Ureter (tissue), 1 donor: ENCODE measurements at places on chromosomes 5 and 9. TPM values are rescaled to one million over a fixed set of nuclear protein-coding genes. Genes with fewer than 3 reads are reported as not detected.

GRCh38 chr5:96112123-96112670 lies 150.5 kb upstream of the ELL2 start:
- no peak for DNase-seq

GRCh38 chr5:113050721-113051382 lies 74.3 kb downstream of the DCP2 start:
- no peak for DNase-seq

DNA sequence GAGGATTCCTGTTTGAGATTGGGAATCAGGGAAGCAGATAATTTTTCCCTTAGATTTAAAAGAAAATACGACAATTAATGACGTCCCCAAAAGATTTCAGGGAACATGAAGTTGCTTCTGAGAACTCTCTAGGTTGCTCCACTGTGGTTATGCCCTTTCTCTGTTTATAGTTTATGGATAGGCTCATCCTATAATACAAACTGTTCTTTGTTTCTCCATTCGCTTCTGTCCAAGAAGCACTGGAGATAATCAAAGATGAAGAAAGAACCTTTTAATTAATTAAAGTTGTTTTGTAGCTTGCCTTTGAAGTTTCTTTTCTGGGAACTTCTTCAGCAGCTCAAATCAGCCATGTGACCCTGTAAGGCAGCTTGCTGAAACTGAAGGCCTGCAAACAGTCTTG lies 87.5 kb downstream of the CHSY3 start:
- no peak for DNase-seq

DNA sequence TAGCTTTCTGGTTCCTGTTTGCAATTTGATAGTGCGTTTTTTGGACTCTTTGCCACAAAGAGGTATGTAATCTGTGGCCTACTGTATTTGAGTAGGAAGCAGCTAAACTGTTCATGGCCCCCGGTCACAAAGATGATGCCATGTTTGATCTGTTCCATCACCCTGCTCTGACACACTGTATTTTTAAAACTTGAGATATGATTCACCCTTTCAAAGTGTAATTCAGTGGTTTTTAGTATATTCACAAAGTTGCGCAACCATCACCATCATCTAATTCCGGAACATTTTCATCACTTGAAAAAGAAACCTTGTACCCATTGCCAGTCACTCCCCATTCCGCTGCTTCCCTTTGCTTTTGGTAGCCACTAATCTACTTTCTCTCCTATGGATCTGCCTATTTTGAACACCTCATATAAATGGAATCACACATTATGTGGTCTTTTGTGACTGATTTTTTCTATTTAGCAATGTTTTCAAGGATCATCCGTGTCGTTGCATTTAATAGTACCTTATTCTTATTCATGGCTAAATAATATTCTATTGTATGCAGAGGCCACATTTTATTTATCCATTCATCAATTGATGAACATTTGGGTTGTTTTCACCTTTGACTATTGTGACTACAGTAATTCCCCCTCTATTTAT lies 141.6 kb downstream of the NR3C1 start:
- no peak for DNase-seq

DNA sequence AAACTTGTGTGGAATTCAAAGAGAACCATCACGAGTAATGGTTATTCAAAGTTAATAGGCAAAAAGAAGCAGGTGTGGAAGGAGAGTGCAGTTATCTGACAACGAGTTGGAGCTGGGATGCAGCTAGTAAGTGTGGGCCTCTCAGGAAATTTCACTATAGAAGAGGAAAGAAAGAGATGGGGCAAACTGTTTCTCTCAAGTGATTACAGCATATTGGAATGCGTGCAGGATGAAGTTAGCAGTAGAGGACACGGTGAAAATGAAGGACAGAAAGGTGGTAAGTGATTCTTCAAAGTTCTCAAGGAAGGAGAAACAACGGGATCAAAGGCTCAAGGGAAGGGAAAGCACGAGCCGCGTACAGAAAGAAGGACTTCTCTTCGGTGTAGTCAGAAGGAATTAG lies 84.0 kb downstream of the ADAMTS12 start:
- no peak for DNase-seq

- DNase-seq = no peak
Measured at GRCh38 chr5:10123254-10123989, 126.3 kb downstream of the ATPSCKMT start.

GRCh38 chr9:21210311-21210710 lies 3.4 kb upstream of the IFNA10 start:
- DNase-seq = no peak

- DNase-seq = no peak
Measured at GRCh38 chr5:56071470-56071869, 76.7 kb upstream of the IL6ST start.

DNA sequence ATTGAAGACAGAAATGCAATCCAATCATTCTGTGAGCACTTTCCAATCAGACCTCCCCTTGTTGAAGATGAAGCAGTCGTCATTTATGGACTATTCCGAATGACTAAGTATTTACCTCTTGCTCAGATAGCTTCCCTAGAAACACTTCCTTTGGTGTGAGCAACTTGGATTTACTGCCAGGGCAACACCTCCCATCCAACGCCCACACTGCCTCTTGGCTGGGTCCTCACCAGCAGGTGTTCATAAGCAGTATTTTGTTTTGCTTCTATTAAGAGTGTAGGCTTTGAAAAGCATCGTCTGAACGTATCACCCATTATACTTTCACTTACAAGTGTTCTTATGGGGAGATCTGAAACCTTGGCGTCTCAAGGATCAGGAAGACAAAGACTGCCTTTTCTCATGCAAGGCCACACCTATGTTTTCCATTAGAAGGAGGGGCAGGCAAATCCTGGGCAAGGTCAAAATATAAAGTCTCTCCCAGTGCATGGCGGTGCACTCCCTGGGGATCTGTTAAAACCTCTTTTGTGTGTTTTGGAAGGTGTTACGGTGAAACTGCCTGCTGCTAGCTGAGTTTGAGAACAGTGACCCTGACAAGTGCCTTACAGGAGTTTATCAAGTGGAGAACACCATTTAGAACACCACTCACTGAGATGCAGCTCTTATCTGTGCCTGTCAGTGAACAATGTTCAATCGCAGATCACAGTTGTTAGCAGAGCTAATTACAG lies 10.6 kb upstream of the MARCHF3 start:
- DNase-seq = no peak

- DNase-seq = no peak
Measured at GRCh38 chr5:151707567-151707966, 20.9 kb upstream of the SPARC start.

DNA sequence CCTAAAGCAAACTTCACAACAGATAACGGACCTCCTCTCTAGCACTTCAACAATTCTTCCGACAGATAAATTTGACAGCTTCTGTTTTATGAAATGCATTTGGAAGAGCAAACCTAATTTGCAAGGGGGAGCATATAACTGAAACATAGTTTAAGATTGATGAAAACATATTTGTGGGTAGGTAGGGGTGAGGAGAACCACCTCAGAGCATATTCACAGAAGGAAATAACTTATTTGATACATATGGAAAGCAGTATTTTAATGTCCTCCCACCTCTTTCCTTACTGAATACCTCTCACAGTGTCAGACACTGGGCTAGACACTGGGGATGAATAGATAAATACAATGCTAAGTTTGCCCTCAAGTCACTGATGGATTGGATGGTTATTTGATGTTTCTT lies 384.8 kb downstream of the MAT2B start:
- DNase-seq = no peak

DNA sequence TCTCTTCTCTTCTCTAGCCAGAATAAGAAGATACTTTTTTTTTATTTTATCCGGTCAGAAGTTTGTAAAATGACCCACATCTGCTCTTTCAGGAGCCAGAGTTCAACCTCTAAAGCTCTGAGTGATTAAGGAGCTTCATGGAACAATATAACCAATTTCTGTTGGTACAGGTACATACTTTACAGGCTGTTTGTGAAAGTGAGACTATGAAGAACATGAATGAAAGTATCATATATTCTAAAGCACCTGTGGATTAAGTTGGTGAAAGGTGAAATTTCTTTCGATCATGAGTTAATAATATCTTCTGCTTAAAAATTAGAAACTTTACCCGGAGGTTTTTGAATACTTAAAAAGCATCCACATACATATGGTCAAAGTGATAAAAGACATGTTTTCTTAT lies 65.2 kb downstream of the DMRT2 start:
- DNase-seq = no peak

DNA sequence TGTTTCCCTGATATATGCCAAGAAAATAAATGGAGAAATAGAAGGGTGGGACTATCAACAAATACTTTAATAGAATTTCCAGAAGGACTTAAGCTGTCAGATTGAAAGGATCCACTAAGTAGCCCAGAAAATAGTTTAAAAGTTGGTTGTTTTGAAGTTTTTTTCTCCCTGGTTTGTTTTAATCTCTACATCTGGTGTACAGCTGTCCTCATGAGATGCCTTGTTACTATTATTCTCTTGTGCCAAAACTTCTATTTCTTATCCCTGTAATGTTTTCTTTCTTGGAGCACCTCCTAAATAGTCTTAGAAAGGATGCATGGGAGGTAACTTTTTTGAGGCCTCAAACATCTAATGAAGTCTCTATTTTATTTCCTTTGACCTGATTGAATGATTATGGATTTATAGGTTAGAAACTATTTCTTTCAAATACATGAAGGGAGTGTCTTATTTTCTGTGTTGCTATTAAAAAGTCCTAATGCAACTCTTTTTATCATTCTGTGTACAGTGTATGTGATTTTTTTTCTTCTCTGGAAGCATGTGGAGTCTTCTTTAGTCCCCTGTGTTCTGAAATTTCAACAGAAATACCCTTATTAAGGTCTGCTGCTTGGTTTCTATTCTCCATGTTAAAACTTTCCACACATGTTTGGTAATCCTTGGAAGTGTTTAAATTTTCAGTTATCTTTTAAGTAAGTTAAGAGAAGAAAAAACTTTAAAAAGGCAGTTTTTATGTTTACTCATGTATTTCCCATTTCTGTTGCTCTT lies 140.0 kb upstream of the CDKN2B start:
- no peak for DNase-seq

- no peak for DNase-seq
Measured at GRCh38 chr5:175542232-175542965, 64.0 kb downstream of the SFXN1 start.

DNA sequence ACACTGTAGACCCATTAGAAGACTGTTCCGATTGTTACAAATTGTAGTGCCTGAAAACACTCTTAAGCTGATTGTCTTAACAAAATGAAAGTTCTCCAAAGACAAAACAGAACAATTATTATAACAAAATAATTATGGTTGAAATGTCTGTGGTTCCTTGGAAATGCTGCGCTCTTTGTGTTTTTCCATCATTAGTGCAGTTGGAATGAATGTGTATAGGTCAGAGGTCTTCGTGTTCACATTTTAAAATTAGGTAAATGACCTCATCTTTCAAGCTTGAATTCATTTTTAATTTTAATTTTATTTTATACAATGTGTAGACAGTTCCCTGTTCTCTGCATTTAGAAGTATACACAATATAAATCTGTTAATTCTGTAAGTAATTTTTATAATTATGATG lies 56.7 kb upstream of the NXNL2 start:
- no peak for DNase-seq

GRCh38 chr9:38422555-38423260 lies 1.5 kb downstream of the IGFBPL1 start:
- no peak for DNase-seq

DNA sequence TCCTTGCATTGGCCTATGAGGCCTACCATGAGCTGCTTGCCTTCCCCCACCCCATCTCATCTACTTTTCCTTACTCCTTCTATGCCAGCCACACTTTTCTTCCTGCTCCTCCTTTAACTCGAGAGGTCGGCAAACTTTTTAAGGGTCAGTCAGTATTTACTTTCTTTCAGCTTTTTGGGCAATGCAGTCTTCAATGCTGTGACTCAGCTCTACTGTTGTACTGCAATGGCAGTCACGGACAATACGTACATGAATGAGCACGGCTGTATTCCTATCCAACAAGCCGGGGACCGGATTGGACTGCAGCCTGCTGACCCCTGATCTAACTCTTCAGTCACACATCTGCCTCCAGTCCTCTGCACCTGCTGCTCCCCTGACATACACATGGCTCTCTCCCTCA lies 602 bp upstream of the ACTL7A start:
- no peak for DNase-seq

DNA sequence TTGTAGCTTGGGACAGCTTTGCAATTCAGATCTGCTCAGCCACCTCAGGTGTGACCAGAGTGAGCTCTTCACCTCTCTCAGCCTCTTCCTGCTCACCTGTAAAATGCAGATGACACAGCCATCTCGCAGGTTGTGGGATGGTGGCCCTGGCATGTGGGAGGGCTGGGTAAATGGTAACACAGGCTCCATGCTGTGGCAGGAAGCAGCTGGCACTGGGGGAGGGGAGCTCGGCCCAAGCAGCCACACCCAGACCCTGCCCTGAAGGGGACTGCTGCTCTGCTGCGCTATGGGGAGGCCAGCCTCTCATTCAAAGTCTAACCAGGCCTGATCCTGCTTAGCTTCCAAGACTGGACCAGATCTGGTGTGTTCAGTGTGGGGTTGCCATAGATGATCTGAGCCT lies 24.1 kb downstream of the PHF2 start:
- no peak for DNase-seq

- no peak for DNase-seq
Measured at GRCh38 chr9:98533132-98533531, 175.6 kb downstream of the GABBR2 start.

GRCh38 chr5:11104651-11105112 lies 343.6 kb upstream of the DAP start:
- DNase-seq = no peak

DNA sequence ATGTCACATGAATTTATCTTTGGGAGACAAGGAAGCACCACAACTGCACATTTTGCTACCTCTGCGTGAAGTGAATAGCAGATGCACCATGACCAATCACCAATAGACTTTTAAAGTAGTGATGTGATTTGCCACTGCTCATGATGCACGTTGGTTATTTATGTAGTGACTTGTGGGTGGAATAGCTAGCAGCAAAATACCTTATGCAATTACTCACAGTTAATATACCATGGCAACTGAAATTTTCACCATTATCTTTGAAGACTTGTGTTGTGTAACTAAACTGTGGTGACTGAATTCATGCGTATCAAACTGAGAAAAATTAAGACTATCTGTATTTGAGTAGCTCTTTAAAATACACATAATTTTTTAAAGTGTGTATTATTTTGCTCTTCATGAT lies 46.2 kb upstream of the TUSC1 start:
- no peak for DNase-seq

GRCh38 chr5:173498286-173498685 lies 118.2 kb downstream of the BOD1 start:
- no peak for DNase-seq

DNA sequence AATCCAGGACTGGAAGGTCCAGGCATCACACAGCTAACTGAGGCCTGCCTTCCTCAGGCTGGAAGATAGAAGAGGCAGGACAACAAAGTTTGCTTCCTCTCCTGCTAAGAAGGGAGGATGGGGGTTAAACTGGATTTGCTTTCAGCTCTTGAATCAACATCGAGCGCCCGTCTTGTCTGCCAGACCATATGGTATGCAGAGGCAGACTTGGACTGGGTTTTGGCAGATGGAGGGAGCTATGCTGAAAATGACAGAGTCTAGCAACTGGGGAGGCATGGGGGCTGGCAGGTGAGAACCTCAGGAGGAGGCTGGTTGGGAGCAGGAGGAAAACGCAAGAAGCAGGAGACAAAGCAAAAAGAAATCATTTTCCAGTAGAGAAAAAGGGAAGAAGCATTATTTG lies 289.5 kb upstream of the IL12B start:
- DNase-seq = no peak

GRCh38 chr5:139415221-139415861 lies 11.5 kb upstream of the SPATA24 start:
- DNase-seq = no peak

Gene TMEFF1
- total RNA-seq = not detected

Gene RHOBTB3
- 102 TPM for total RNA-seq

Gene OR1Q1
- total RNA-seq = not detected

Gene MAN1B1
- 57.8 TPM for total RNA-seq

Gene FBP1
- 231 TPM for total RNA-seq

Gene ZNF483
- total RNA-seq = 19.1 TPM

Gene PCDHB8
- total RNA-seq = 1.7 TPM

Gene TRPM6
- total RNA-seq = 2.6 TPM
